ENCODE measurements at places on chromosomes 4 and X.
A peak's percentile ranks its signal among the peaks of the same experiment; 100 is the strongest.

DNA sequence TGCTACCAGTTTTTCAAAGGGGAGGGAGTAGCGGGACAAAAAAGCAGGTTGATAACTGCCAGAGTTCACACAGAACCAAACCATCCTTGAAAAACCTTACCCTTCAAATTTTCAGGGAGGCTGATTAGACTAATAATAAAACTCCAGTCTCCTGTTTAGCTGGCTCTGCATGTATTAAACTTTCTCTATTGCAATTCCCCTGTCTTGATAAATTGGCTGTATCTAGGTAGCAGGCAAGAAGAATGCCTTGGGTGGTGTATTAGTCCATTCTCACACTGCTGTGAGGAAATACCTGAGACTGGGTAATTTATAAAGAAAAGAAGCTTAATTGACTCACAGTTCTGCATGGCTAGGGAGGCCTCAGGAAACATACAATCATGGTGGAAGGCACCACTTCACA lies 18.1 kb upstream of the PLP1 start:
- no peak for DNase-seq

GRCh38 chrX:150887906-150888465 lies 10.5 kb downstream of the CD99L2 start:
- no peak for DNase-seq

- DNase-seq: no peak
Measured at GRCh38 chr4:40600850-40601249, 28.8 kb downstream of the RBM47 start.

GRCh38 chrX:54540289-54540688 lies 10.3 kb downstream of the GNL3L start:
- peak; percentile 19 for DNase-seq

DNA sequence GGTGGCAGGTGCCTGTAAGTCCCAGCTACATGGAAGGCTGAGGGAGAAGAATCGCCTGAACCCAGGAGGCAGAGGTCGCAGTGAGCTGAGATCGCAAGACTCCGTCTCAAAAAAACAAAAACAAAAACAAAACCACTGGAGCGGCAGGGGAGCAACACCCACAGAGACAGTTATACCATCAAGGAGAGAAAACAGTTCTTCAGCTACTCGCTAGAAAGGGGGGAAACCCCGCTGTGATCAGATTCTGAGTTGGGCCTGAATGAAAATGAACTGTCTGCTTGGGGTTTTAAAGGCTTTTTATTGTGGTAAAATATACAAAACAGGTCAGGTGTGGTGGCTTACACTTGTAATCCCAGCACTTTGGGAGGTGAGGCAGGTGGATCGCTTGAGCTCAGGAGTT lies 16.8 kb upstream of the IRAK1 start:
- no peak for DNase-seq

- no peak for DNase-seq
Measured at GRCh38 chr4:127071443-127071842, 561.3 kb upstream of the INTU start.

- no peak for DNase-seq
Measured at GRCh38 chrX:148214786-148215185, 233.6 kb downstream of the FMR1NB start.

- peak; percentile 33 for DNase-seq
Measured at GRCh38 chr4:127203562-127204200, 429.1 kb upstream of the INTU start.

DNA sequence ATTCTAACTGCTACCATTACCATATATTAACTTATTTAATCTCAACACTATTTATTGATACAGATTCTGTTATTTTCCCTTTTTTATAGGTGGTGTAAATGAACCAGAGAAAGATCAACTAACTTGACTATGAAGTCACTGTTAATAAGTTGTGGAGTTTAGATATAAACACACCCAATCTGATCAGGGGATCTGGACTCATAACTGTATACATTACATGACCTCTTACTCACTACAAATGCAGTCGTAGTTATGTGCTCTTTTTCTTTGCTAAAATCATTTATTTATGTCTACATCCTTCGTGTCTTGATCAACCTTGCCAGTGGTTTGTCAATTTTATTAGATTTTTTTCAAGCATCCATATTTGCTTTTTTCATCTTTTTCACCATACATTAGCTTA lies 614.8 kb upstream of the FAM241A start:
- no peak for DNase-seq

- DNase-seq: no peak
Measured at GRCh38 chrX:68942840-68943239, 114.0 kb downstream of the EFNB1 start.

- no peak for DNase-seq
Measured at GRCh38 chr4:101187841-101188240, 159.5 kb downstream of the PPP3CA start.

GRCh38 chrX:118974908-118975671 lies 672 bp downstream of the LONRF3 start:
- no peak for DNase-seq

DNA sequence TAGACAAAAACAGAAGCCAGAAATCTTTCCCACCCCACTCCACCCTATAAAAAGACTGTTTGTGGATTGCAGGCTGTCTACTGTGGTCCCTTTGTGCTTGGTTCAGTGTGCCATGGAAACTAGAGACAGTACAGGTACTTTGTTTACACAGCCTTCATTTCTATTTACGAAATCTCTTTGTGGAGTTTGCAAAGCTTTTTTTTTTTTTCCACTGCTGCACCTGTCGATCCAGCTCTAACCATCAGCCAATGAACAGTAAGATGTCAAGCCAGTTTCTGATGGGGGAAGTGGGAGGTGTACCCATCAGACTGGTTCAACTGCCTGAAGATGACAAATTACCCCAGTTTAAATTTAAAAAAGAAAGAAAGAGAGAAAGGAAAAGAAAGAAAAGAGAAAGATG lies 20.2 kb upstream of the LRBA start:
- no peak for DNase-seq

GRCh38 chr4:81673961-81674360 lies 202.3 kb upstream of the RASGEF1B start:
- DNase-seq: no peak

DNA sequence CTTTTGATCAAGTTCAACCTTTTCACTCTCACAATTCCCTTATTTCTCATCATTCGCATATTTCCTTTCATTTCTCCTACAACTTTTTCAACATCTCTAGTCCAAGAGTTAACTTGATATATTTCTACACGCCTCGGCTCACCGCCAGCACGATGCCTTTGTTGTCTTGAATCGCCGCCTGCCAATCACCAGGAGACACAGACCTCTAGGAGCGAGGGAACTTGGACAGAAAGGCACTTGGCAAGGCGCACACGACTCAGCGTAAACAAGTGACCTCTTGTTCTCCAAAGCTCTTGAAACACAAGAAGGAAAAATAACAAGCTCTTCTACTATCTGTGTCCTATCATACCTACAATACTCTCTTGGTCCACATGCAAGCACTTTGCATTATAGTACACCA lies 27.1 kb upstream of the RBMX start:
- DNase-seq: no peak

DNA sequence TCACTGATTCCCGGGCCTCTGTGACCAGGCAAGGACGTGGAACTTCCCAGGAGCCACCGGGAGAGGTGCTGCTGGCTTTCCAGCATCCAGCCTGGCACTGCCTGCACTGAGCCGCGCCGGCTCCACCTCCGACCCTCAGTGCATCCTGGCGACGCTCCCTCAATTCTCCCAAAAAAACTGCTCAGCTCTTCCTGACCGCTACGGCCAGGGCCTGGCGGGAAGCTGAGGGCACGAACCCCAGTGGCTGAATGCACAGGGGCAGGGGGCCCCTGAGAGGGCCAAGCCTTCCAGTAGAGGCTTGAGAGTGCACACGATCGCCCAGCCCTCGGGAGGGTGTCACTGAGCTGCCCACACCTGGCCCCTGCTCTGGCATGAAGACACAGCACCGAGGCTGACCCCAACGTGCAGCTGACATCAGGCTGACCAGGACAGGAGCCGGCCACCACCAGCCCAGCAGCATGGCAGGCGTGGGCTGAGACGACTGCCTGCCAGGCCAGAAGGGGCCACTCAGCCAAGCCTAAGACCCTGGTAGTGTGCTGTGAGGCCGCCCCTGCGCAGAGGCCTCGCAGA lies 6.9 kb downstream of the CTBP1 start:
- DNase-seq: no peak

DNA sequence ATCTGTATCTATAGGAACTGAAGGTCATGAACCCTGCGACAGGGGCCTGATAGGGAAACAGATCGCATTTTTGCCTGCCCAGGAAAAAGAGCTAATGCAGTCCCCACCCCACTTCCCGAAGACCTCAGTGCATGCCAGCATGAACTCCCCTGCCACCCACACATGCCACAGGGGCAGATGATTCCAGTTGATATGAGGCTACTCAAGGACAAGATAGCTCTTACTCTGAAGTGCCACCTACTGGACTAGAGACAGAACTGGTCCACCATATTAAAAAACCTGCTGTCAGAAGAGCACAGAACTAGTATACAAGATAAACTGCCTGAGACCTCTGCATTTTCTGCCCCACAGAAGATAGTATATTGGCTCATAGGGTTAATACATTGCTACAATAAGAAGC lies 68.0 kb downstream of the YIPF7 start:
- no peak for DNase-seq

DNA sequence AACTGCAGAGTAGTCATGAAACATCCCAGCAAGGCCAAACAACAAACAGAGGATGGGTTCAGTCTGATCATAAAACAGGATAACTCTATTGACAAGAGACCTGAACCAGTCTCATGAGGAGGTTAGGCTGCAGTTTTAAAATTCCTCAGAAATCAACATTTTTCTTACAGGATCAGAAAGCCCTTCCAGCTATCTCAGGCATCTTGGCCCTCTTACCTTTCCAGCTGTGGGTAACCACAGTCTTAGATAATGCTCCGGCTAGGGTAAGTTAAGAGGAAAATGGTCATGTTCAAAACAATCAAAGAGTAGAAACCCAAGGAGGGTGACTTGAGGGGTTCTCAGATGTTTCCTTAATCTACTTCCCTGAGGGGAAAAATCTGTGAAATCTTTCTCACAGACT lies 5.1 kb downstream of the CTSO start:
- no peak for DNase-seq

GRCh38 chr4:169870507-169870906 lies 112.8 kb upstream of the HPF1 start:
- no peak for DNase-seq

DNA sequence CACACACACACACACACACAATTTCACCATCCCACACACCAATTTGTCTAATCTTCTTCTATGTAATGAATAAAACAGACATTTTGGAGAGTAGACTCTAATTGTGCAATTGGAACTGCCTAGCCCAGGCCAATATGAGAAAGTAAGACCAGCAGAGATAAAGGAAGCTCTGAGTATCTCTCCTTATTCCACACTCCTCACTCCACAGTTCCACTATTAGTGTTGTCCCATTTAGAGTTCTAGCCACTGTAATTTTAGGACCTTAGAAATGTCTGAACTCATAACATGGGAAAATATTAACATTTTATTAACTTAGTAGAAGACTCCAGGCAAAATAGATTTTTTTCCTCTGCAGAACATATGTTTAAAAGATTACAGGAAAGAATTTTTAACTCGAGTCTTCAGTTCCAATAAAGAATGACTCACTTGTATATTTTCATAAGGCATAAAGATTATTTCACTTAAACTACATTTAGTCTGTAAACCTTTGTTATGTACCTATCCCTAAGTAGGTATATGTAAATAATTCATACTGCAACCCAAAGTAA lies 297.6 kb upstream of the INTU start:
- no peak for DNase-seq
